ENCODE measurements at places on chromosomes 16 and 17.

GRCh38 chr16:11152677-11153331 lies 103.2 kb downstream of the SOCS1 start:
- no peak for DNase-seq

DNA sequence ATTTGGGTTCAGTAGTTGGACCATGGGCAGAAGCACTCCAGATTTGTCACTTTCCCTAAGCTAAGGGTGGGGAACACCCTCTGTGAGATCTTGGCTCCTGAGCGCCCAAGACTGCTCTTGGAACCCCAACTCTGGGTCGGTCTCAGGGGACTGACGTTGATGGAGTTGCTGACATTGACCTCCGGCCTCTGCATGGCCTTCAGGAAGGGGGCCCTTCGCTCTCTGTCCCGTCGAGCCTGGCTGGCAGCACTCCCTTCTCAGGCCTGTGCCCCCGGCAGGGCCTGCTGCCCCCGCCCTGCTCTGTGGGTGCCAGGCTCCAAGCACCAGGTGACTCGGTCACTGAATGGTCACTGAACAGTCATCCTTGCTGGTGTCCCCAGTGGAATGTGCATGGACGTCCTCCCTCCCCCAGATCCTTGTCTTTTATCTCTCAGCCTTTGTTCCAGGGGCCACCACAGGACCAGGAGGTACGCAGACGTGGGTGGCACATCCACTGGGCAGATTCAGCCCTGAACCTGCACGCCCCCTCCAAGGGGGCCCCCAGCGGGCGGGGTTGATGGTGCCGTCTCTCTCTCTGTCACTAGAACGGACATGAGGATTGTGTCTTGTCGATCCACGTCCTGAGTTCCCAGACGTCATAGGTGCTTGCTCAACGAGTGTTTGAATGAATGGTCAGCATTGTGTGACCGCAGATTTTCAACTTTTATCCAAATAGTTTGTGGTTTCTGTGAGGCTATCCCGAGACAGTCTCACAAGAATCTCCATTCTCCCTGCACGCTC lies 314.5 kb downstream of the SEC14L1 start:
- DNase-seq: no peak

- no peak for DNase-seq
These were observed 47.9 kb upstream of the SREBF1 start for GRCh38 chr17:17884391-17885357.

GRCh38 chr16:10944249-10945064 lies at the start of gene CLEC16A:
Gene CLEC16A, plus strand, starts transcription at chr16:10944564. Its CDS starts 154 bp downstream, at chr16:10944718.
- peak; percentile 79 for DNase-seq

DNA sequence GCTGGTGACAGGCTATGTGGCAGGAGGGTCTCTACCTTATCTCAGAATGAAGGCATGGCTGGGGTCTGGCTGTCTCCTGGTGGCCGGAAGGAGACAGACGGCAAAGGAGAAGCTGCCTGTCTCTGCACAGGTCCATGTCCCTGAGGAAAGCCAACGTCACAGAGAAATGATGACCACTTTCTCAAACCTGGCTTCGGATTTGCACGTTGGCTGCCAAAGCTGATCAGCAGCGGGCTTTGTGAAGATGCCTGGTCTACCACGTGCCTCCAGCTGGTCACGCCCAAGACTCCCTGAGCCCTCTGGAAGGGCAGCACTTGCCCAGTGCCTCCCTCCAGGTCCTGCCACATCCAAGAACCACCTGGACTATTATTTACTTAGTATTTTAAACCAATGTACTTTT lies 8.4 kb downstream of the DEXI start:
- DNase-seq: no peak

DNA sequence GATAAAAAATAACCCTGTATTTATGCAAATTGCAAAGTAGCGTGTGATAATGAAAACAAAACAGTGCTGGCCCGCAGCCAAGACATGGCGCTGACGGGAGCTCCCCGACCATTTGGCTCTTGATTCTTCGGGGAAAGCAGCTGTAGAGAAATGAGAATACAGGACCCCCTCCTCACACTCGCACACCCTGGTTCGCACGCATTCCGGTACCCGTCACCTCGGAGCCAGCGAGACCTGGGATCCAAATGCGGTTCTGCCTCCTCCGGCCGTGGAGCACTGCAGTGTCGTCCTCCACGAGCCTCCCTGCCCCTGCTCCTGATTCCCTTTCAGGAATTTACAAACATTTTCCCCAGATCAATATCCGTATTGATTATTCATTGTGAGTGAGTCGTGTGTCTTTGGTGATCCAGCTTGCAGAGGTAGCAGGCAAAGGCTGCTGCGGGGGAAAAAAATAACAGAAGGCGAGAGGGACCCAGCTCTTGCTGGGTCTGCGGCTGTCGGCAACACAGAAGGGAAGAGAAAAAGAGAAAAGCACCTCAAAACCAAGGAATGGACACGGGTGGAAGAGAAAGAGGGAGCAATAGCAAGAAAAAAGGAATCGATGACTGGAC lies 184.1 kb upstream of the ZFHX3 start:
- no peak for DNase-seq

DNA sequence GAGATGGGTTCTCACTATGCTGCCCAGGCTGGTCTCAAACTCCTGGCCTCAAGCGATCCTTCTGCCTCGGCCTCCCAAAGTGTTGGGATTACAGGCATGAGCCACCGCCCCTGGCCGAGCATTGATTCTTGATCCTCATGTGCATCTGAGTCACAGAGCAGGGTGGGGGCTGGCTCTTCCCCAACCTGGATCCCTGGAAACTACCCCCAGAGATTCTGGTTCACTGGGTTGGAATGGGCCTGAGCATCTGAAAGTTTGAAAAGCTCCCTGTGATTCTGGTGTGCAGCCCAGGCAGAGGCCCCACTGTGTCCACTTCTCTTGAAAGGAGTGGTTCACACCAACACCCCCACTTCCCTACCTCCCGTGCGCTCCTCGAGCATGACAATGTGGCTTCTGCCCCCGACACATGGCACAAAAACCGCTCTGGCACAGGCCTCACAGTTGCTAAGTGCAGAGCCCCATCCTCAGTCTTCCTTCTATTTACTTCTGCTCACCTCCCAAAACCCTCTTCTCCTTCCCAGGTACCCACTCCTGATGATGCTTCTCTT lies 4.6 kb downstream of the QPRT start:
- DNase-seq: no peak

- no peak for DNase-seq
These were observed 21.6 kb upstream of the PABPN1L start for GRCh38 chr16:88888057-88888456.

DNA sequence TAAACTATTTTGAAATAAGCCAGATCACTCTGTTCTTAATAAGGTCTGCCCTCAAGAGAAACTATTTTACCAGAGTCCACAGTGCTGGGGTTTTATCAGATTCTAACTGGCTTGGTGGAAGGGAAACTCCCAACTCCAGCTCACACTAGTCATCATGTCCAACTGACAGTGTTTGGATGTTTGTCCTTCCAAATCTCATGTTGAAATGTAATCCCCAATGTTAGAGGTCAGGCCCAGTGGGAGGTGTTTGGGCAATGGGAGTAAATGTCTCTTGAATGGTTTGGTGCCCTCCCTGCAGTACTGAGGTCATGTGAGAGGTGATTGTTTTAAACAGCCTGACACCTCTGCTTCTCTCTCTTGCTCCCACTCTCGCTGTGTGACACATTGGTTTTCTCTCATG lies 1301.0 kb upstream of the CDH8 start:
- no peak for DNase-seq

DNA sequence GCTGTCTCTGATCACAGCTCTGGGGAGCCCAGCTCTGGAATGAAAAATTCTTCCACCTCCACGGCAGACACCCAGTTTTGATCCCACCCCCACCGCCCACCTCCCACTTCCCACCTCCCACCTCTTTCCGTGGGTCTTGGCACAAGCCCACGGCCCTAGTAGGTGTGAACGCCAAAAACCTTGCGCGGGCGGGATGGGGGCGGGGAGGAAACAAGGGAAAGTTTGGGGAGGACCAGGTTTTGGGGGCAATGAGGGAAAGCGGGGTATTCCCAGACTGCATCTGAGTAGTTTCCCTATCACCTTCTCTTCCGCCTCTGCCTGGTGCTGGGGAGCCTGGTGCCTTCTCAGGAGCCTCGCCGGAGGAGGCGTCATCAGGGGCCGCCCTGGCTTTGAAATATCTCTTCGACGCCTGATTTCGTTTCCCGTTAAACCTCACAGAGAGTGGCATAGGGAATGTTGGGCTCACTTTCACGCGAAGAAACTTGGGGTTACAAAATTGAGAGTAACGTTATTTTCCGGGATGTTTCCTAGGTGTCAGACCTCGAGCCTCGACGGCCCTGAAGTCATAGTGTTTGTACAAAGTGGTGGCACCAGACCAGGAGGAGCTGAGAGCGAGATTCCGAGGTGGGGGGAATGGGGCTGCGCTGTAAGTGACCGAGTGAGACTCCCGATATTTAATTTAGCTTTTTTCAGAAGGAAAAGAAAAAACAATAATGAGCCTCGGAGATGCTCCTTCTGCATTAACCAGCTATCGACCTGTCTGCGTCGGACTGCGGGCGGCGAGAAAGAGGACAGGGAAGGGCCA lies 1.6 kb upstream of the IRX3 start:
- no peak for DNase-seq

- DNase-seq: no peak
These were observed 56.9 kb upstream of the TRAP1 start for GRCh38 chr16:3774156-3774767.

All from SW 1271 (cell line).